ENCODE measurements at places on chromosomes 12 and 14. TPM values are rescaled to one million over a fixed set of nuclear protein-coding genes. Genes with fewer than 3 reads are reported as not detected.

The AMHR2 gene
- not detected for total RNA-seq

The NRL gene
- 2.9 TPM for total RNA-seq

The AKT1 gene
- 141 TPM for total RNA-seq

The CLEC2D gene
- 269 TPM for total RNA-seq

The STYK1 gene
- 0.32 TPM for total RNA-seq

The BBS10 gene
- total RNA-seq = 3.7 TPM

The TMCC3 gene
- total RNA-seq = not detected

The GPRC5D gene
- total RNA-seq = not detected

The APOLD1 gene
- total RNA-seq = 7.9 TPM

The PMEL gene
- total RNA-seq = 0.25 TPM

The FAM181A gene
- total RNA-seq = not detected

The PPP1R1A gene
- not detected for total RNA-seq

The NGB gene
- not detected for total RNA-seq

The EXOC3L4 gene
- not detected for total RNA-seq

The TFCP2 gene
- 41.1 TPM for total RNA-seq

The CIROP gene
- not detected for total RNA-seq

The TIMELESS gene
- 56.1 TPM for total RNA-seq

The SIX6 gene
- total RNA-seq = not detected

The MYF6 gene
- total RNA-seq = not detected

The SMCO2 gene
- total RNA-seq = 0.45 TPM

The EGLN3 gene
- 51.0 TPM for total RNA-seq

The YY1 gene
- total RNA-seq = 101 TPM

The SOAT2 gene
- total RNA-seq = 0.45 TPM

The DPY19L2 gene
- 0.61 TPM for total RNA-seq

The APOF gene
- total RNA-seq = not detected

The HOXC6 gene
- not detected for total RNA-seq

The MVK gene
- 15.6 TPM for total RNA-seq

The CCDC196 gene
- not detected for total RNA-seq

The CRIP2 gene
- total RNA-seq = 1.5 TPM

The PAPLN gene
- total RNA-seq = 0.68 TPM

The CRACR2A gene
- total RNA-seq = 39.2 TPM

The DAAM1 gene
- total RNA-seq = 14.6 TPM

The SMIM41 gene
- not detected for total RNA-seq

The LBHD2 gene
- total RNA-seq = not detected

The TAS2R7 gene
- not detected for total RNA-seq

The TMEM116 gene
- 12.5 TPM for total RNA-seq

The TAS2R46 gene
- total RNA-seq = 1.9 TPM

The B3GNT4 gene
- total RNA-seq = 0.36 TPM

The SYNE3 gene
- total RNA-seq = 51.8 TPM

The HOXC12 gene
- total RNA-seq = not detected

The HOXC4 gene
- not detected for total RNA-seq

The INSM2 gene
- not detected for total RNA-seq

The FAM90A1 gene
- total RNA-seq = 0.36 TPM

The OVCH1 gene
- not detected for total RNA-seq

The AVPR1A gene
- total RNA-seq = not detected

The DDN gene
- 0.16 TPM for total RNA-seq

The CRIP1 gene
- total RNA-seq = 545 TPM

The CCDC177 gene
- total RNA-seq = not detected

The ZFHX2 gene
- total RNA-seq = 0.98 TPM

The TCP11L2 gene
- 10.4 TPM for total RNA-seq

The FMNL3 gene
- 25.0 TPM for total RNA-seq

The RFX4 gene
- total RNA-seq = not detected

The LRFN5 gene
- not detected for total RNA-seq

The BMAL2 gene
- total RNA-seq = 36.5 TPM
